ENCODE measurements at places on chromosomes 4 and X.

DNA sequence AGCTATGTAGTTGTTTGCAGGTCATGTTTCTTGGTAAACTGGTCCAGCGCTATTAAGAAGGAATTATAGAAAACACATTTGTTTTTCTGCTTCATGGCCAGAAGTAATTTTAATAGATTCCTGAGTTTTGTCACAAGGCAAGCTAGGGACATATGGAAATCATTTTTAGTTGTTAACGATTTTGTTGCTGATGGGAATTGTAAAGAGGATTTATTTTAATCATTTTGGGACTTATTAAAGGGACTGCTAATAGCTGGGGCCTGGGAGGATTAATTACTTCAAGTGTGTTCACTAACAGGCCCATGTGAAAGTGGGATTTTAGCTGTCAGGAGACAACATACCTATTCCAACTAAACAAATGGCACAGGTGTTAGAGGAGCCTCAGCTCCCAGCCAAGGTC, 492.0 kb upstream of the ARX start:
- no peak for DNase-seq

GRCh38 chrX:867966-868647, 237.5 kb downstream of the SHOX start:
- DNase-seq: no peak

DNA sequence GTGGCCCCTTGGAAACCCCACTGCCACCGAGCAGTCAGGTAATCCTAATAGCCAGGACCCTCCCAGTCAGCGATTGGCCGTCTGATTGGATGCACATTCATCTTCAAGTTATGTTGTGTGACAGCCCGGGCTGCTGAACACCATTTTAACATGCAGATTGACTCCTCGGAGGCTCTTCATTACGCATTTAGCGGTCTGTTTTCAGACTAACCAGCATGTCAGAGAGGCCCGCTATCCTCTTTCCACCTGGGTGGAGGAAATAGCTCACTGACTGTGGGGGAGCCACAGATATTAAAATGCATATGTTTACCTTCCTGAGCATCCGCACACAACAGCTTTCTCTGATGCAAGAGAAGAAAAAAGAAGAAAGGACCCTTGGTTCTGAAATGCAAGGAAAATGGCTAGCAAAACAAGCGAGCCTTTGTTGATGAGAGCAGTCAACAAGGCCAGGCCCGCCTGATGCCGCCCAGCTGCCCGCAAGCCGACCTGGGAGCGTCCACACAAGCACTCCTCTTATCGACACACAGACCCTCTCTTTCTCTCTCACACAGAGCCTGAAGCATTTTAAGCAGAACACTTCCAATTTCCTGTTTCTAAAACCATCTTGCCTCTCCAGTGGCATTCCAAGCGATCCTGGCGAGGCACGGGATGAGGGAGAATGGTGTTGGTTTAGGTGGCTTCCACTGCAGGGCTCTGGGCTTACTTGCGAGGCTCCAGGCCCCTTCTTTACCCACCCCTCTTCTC, 118.3 kb downstream of the MGST2 start:
- DNase-seq: no peak

- no peak for DNase-seq
These were observed 62.8 kb downstream of the UCHL1 start for GRCh38 chr4:41319553-41319952.

DNA sequence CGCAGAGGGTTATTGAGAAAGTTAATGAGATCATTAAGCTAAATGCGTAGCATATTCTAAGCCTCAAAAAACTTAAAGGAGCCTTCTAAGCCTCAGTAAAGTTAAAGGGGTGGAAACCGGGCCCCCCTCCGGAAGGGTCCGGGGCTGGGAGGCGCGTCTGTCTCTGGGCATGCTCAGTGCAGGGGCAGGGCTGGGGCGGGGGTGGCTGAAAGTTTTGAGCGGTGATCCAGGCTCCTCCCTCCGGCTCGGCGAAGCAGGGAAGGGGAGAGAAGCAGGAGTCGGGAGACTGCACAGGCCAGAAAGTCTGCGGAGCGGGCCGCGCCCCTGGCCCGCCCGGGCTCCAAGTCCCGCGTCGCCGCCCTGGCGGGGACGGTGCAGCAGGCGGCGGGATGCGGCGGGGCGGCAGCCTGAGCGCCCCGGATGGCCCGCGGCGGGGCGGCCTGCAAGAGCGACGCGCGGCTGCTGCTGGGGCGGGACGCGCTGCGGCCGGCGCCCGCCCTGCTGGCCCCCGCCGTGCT, at the start of gene EVC:
Gene EVC, plus strand, starts transcription at position 241 of the 518 bp plus-strand sequence. Its CDS starts 180 bp downstream, at position 421.
- DNase-seq: no peak

- no peak for DNase-seq
These were observed 19.5 kb downstream of the CASP6 start for GRCh38 chr4:109683621-109684253.

DNA sequence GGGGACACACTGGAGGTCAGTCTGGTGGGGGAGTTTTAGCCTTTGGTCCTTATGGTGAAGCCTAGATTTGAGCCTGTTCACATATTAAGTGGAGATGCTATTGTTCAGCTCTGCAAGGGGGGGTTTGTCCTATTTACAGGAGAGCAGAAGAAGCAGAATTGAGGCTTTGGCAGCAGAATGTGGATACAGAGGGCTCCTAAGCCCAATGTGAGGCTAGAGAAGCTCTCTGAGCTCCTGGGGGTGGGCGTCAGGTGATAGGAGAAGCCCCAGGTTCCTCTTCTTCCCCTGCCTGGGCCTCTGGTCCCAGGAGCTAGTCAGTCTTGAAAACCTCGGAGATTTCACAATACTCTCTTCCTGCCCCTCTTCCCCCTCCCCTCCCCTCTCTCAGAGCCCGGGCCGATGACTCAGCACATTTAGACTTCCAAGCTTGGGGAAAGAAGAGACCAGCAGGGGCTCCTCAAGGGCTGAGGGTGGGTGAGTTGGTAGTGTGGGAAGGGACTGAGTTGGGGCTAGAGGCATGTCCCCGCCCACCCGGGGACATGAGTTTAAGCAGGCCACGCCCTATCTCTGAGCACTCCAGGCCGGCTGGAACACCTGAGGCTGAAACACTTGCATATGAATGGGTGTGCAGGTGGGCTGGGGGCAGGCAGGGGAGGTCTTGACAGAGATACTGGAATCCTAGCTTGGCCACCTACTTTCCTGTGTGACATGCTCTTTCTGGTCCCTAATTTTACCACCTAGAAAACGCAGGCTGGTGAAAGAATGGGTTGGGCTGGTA, 3.4 kb downstream of the TFE3 start:
- DNase-seq: no peak

- DNase-seq: no peak
These were observed 116.5 kb downstream of the CENPC start for GRCh38 chr4:67428819-67429218.

DNA sequence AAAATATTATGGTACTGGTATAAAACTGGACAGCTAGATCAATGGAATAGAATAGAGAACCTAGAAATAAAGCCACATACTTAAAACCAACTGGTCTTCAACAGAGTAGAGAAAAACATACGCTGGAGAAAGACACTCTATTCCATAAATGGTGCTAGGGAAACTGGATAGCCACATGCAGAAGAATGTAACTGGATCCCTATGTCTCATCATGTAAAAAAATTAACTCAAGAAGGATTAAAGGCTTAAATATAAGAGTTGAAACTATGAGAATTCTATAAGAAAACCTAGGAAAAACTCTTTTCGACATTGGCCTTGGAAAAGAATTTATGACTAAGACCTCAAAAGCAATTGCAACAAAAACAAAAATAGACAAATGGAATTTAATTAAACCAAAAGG, 114.6 kb downstream of the PCDH18 start:
- no peak for DNase-seq

DNA sequence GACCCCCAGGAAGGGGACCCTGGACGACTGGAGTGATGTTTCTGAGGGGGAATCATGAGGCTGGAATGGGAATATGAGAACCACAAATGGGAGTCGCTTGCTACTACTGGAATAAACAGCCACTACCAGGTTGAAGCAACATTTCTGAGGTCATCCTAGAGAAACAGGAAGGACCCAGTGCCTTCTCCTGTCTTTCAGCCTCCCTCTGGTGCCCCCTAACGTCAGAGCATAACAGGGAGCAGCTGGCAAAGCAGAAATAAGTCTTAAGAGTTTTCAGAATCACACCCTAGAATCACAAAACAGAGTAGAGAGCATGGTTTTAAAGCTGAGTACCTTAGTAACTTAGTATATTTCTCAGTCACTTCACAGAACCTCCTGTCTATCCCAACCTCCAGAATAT, 347.8 kb upstream of the PITX2 start:
- DNase-seq: no peak

GRCh38 chr4:84677093-84677492, 94.2 kb downstream of the CDS1 start:
- no peak for DNase-seq

GRCh38 chrX:74911494-74911893, 13.8 kb downstream of the NEXMIF start:
- DNase-seq: no peak

GRCh38 chrX:10923466-10923865, 187.7 kb upstream of the HCCS start:
- DNase-seq: no peak

- DNase-seq: no peak
These were observed 129.9 kb downstream of the CBR4 start for GRCh38 chr4:168880072-168880675.

DNA sequence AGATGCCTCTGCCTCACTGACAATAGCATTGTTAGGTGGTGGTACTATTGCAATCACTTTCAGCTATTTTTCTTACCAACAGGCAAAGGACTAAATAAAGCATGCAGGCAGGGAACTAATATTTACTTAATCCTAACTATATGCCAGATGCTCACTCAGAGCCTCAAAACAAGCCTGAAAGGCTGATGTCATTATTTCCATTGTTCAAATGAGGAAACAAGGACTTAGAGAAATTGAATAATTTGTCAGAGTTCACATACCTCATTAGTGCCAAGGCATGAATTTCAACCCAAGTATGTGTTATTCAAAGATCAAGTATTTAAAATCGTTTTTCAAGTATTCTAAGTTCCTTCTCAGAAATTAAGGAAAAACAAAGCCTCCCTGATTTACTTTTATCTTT, 374.9 kb upstream of the TECRL start:
- no peak for DNase-seq

DNA sequence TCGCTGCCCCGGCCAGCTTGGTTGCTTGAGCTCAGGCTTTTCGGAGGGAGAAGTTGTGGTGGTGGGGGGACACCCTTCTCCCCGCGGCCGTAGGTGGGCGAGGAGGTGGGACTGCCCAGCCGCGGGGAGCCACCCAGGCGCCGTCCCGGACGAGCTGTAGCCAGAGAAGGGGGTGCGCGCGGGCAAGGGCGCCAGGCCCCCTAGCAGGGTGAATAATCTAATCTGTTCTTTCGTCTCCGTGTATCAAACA, 3.1 kb downstream of the MID1IP1 start:
- no peak for DNase-seq

DNA sequence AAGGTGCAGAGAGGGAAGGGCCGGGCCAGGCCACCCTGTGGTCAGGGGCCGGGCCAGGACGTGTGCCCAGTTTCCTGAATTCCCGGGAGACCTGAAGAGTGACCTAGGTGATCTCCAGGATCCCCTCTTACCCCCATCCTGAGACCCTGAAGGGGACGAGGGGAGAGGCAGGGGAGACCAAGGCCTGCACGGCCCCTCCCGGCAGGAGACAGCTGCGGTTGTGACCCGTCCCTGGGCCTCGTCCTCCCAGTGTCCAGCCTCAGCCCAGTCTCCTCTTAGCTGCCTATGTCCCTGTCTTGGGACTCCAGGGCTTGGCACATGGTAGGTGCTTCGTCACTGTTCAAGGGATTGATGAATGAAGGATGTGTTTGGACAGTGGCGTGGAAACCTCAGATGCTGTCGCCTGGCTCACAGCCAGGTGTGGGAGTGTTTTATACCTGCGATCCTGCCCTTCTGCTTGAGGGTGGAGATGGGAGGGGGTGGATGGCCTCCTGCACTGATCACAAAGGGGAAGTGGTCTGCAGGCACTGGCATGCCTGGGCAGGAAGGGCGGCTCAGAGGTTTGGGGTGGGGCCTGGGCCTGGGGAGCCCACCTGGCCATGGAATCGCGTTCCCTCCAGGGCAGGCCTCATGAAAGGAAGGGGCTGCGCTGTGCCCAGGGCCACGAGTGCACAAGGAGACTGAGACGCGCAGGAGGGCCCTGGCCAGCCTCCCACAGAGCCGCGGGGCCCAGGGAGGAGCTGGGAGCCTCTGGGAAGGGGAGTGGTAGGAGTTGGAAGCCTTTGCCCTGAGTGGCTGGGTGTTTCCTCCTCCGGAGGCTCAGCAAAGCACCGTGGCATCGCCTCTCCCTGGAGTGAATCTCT, 6.9 kb downstream of the SH3TC1 start:
- DNase-seq: no peak

GRCh38 chr4:147831551-147832171, 99.8 kb downstream of the ARHGAP10 start:
- DNase-seq: no peak

DNA sequence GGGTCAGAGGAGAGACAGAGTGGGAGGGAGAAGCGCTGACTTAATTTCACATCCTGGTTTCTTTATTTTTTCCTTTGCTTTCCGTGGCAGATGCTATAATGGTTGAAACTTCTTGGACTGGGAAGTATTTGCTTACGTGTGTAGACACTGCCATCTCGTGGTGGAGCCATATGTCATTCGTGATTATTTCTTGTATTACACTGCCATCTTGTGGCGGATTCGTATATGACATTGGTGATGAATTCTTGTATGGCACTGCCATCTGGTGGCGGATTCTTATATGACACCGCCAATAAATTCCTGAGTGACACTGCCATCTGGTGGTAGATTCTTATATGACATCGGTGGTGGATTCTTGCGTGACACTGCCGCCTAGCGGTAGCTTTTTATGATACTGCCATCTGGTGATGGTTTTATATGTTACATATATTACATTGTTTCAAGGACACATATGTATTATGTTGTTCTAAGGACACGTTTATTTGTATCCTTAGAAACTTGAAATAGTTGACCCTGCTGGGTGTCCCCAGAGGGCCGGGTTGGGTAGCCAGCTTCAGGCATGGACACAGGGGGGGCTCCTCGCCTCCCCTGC, 37.3 kb upstream of the CLCN4 start:
- DNase-seq: no peak

DNA sequence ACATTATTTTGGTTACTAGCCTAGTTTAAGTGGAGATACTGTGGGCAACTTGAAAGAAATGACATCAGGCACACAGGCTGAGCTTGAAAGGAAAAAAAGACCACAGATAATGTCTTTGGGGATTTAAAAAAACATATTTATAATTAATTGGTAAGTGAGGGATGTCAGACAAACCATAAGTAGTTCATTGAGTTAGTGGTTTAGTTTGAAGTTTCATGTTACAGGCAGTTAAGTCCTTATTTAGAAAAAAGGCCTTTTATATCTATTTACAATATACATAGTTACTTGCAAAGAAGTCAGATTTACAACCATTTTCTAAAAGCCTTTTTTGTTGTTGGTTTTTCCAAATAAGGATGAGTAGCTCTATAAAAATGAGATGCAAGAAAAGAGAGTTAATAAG, 89.2 kb downstream of the CDS1 start:
- DNase-seq: no peak

All from chondrocyte (in vitro differentiated cells).